ENCODE measurements at places on chromosomes 7 and 10. TPM values are rescaled to one million over a fixed set of nuclear protein-coding genes. Genes with fewer than 3 reads are reported as not detected.

The PNLIP gene
- not detected for total RNA-seq

The BTBD16 gene
- total RNA-seq = 0.15 TPM

The DNAJC12 gene
- 0.23 TPM for total RNA-seq

The MRC1 gene
- total RNA-seq = not detected

The ATP6V1F gene
- total RNA-seq = 171 TPM

The ELMO1 gene
- not detected for total RNA-seq

The PRRT4 gene
- total RNA-seq = 1.3 TPM

The TRIL gene
- total RNA-seq = not detected

The ATOH7 gene
- total RNA-seq = not detected

The VSTM2A gene
- not detected for total RNA-seq

The MMP21 gene
- not detected for total RNA-seq

The POMZP3 gene
- 6.5 TPM for total RNA-seq

Data from hair follicular keratinocyte (primary cell).